ENCODE measurements at places on chromosomes 7 and 10. TPM values are rescaled to one million over a fixed set of nuclear protein-coding genes. Genes with fewer than 3 reads are reported as not detected.

- DNase-seq, result no peak
- H3K4me3 ChIP-seq, result no peak overlapping the region
- no peaks in the 10 kb centered on the region for H3K36me3 ChIP-seq
- no peaks in the 10 kb centered on the region for H3K27me3 ChIP-seq
- no peak overlapping the region for H3K27ac ChIP-seq
These were observed 228.0 kb downstream of the CACNB2 start for GRCh38 chr10:18368273-18368672.

GRCh38 chr7:31190906-31191305 lies 138.8 kb downstream of the ADCYAP1R1 start:
- H3K27ac ChIP-seq, result no peak overlapping the region
- peaks cover 18% of the 10 kb centered on the region for H3K27me3 ChIP-seq
- no peak overlapping the region for H3K4me3 ChIP-seq
- DNase-seq, result no peak
- H3K36me3 ChIP-seq, result no peaks in the 10 kb centered on the region

DNA sequence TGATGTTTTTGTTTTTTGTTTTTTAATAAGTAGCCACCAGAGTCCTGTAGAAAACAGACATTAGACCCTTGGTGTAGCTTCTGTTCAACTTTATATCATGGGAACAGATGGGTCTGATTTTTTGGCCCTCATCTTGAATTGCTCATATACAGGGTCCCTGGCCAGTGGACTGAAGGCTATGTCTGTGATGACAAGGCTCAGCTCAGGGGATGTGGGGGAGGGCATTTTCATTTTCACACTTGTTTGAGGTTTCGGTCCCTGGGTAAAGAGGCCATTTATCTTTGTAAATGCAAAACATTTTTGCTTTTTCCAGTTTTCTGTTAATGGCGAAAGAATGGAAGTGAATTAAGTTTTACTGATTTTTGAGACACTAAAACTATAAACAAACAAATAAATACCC lies 257.6 kb upstream of the PHYHIPL start:
- H3K36me3 ChIP-seq, result no peaks in the 10 kb centered on the region
- no peak overlapping the region for H3K4me3 ChIP-seq
- no peak overlapping the region for H3K27ac ChIP-seq
- H3K4me1 ChIP-seq, result peaks cover 22% of the 10 kb centered on the region

Gene BMPER
- total RNA-seq, result 0.74 TPM

DNA sequence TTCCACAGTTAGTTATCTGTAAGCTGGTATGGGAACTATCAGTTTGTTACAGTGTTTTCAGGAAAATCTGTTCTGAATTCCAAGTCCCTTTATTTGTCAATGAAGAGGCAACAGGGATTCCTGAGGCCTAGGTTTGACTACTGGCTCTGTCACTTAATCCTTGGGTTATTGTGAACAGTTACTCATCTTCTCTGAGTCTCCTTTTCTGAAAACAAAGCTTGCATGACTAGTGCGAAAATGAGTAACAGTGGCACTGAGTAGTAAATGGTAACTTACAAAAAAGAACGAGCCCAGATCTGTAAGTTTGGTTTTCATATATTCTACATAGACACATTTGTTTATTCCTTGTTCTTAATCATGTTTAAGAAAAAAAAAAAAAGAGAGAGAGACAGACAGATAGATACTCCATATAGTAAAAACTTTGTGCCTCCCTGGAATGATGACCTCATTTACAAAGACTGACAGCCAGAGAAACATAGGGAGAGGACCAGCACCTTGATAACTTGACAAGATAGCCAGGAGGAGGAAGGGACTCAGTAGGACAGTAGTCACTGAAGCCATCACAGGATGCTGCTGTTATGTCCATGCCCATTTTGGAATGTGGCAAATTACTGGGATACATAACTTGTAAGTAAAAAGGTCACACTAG lies 1.9 kb downstream of the MRPS33 start:
- H3K36me3 ChIP-seq, result peaks cover 4% of the 10 kb centered on the region
- H3K27me3 ChIP-seq, result no peaks in the 10 kb centered on the region
- no peak overlapping the region for H3K27ac ChIP-seq

GRCh38 chr7:111532625-111533024 lies 29.7 kb downstream of the IMMP2L start:
- no peak overlapping the region for H3K27ac ChIP-seq
- no peak for DNase-seq
- H3K4me3 ChIP-seq, result no peak overlapping the region
- H3K4me1 ChIP-seq, result peaks cover 15% of the 10 kb centered on the region
- no peaks in the 10 kb centered on the region for H3K36me3 ChIP-seq

GRCh38 chr10:128431083-128431482 lies 304.9 kb upstream of the MKI67 start:
- H3K27ac ChIP-seq, result no peak overlapping the region
- H3K4me1 ChIP-seq, result peaks cover 7% of the 10 kb centered on the region
- no peaks in the 10 kb centered on the region for H3K27me3 ChIP-seq
- no peak overlapping the region for H3K4me3 ChIP-seq
- no peak for DNase-seq

- no peak overlapping the region for H3K4me3 ChIP-seq
- DNase-seq, result no peak
- no peak overlapping the region for H3K27ac ChIP-seq
- no peaks in the 10 kb centered on the region for H3K4me1 ChIP-seq
- H3K27me3 ChIP-seq, result no peaks in the 10 kb centered on the region
These were observed 202.2 kb downstream of the ZEB1 start for GRCh38 chr10:31520986-31521831.

- no peak for DNase-seq
- H3K36me3 ChIP-seq, result no peaks in the 10 kb centered on the region
- H3K4me3 ChIP-seq, result no peak overlapping the region
- H3K27ac ChIP-seq, result no peak overlapping the region
- H3K27me3 ChIP-seq, result no peaks in the 10 kb centered on the region
These were observed 137.5 kb upstream of the LRRTM3 start for GRCh38 chr10:66788178-66788987.

DNA sequence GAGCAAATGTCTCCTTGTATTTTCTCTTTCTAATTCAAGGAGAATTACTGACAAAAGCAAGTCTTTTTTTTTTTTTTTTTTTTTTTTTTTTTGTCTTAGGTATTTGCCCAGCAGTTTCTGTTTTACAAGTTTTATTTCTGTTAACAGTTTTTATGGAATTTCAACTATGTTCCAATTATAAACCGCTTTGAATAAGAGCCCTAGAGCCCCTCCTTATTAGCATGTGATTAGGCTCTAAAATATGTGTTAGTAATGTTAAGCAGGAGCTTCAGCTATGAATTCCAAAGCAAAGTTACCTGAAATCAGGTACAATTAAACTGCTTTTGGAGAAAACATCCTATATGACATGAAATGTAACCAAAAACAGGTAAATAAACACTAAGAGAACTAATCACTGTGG lies 997.0 kb upstream of the POT1 start:
- DNase-seq, result no peak
- H3K27ac ChIP-seq, result no peak overlapping the region
- peaks cover 34% of the 10 kb centered on the region for H3K4me1 ChIP-seq
- no peaks in the 10 kb centered on the region for H3K27me3 ChIP-seq
- no peak overlapping the region for H3K4me3 ChIP-seq
- no peaks in the 10 kb centered on the region for H3K36me3 ChIP-seq

GRCh38 chr7:103132995-103133688 lies 15.8 kb downstream of the NAPEPLD start:
- no peaks in the 10 kb centered on the region for H3K4me1 ChIP-seq
- no peaks in the 10 kb centered on the region for H3K36me3 ChIP-seq
- H3K27me3 ChIP-seq, result no peaks in the 10 kb centered on the region
- no peak overlapping the region for H3K27ac ChIP-seq
- no peak overlapping the region for H3K4me3 ChIP-seq
- DNase-seq, result no peak

Gene ZNF503
- 8.3 TPM for total RNA-seq

GRCh38 chr10:97683556-97684367 lies 3.3 kb downstream of the AVPI1 start:
- no peak overlapping the region for H3K27ac ChIP-seq
- DNase-seq, result no peak
- H3K36me3 ChIP-seq, result no peaks in the 10 kb centered on the region
- H3K4me3 ChIP-seq, result no peak overlapping the region
